ENCODE measurements at places on chromosomes 16 and 17.
A peak's percentile ranks its signal among the peaks of the same experiment; 100 is the strongest.

GRCh38 chr17:50122945-50123344 lies 7.0 kb downstream of the SAMD14 start:
- no peak for DNase-seq

- DNase-seq, result no peak
Observed at GRCh38 chr17:79446399-79447009, 164.3 kb downstream of the RBFOX3 start.

DNA sequence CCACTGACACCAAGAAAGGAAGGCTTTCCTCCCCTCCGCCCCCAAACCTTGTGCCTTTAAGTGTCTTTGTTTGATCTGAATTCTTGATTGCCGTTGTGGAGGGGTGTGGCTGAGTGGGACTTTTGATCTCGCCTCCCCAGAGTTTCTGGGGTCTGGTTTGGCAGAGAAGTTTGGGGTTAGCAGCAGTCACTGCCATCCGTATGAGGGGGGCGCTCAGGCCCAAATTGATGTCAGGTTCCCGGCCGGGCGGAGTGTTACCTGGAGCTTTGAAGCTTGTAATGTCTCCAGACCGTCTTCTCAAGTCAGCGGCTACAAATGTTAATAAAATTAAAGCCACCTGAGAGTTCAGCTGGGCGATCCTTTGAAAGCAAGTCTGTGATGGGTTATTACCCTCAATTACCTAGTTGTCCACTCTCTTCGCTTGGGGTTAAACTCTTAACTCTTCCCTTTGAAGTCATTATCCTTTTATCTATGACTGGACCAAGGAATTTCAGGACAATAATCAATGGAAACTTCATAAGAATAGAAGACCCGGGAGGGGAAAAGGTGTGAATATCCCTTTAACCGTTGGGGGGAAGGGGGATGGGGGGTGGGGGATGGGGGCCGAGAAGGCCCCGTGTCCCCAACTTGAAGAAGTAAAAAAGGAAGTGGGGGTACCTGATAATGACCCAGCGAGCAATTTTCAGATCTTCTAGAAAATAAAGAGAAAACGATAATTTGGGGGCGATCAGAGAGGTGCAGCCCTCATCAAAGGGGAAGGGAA lies 31.8 kb upstream of the AXIN2 start:
- no peak for DNase-seq

DNA sequence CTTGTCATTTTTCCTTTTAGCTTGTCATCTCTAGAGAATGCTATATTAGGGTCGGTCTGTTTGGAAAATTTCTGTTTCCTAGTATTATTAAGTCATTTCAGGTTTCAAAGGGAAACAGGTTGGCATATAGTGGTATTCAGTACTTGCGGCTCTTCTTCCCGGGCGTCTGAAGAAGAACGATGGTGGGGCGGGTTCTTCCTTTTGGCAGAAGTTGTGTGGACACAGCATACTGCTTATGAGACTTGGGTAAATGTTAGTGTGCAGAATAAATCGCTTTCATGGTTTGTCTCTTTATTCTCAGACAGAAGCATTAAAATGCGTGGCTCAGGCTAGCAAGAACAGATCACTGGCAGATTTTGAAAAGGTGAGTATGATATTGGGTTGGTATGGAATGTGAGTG lies 9.6 kb upstream of the CDK5R1 start:
- no peak for DNase-seq

DNA sequence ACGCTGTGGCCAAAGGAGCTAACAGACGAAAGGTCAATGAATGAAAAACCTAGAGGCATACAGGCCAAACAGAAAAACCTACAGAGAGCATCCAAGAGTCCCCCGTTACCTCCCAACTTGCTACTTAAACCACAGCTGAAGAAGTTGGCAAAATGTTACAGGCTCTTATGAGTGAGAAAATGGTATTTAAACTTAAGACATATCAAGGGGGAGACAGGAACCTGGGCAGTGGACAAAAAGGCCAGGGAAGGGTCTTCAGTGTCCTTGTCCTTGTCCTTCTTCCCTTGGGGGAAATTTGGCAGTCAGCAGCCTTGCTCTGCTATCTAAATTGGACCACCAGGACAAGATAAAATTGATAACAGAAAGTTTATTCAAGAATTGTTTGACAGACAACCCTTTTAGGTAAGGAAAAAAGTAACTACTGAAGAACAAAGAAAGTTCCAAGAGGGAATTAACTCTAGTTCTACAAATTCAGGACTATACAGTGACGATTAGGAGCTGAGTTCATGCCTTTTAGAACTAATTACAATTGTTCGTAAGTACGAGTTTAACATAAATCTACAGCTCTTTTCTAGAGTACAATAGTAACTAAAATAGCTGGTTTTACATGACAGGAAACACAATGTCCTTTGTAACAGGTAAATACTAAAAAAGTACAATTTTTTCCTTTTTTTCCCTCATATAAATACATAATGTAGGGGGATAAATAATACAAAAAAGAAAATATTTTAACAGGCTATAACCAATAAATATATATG lies 3.8 kb upstream of the HOXB2 start:
- no peak for DNase-seq

GRCh38 chr17:4948166-4948930 lies at the start of gene PFN1:
PFN1 (minus strand) TSS chr17:4948530; CDS start chr17:4948394, 136 bp downstream.
- peak; percentile 91 for DNase-seq

DNA sequence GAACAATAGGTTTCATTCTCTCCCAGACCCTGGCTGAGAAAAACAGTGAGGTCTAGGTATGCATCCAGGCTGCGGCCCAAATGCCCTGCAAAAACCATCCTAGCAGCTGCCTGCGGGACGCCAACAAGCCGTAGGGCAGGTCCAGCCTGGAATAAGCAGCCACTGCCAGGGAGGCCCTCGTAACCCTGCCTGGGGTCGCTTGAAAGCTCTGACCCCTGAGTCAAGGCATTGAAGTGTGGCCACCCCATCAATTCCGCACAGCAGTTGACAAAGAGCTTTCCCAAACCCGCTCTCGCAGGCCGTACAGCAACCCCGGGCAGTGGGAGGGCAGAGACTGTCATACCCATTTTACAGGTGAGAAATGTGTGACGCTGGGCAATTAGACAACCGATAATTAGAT lies 11.1 kb downstream of the TRPV1 start:
- no peak for DNase-seq
